Stimulated activated CD8-positive, alpha-beta memory T cell treated with anti-CD3 and anti-CD28 coated beads, Interleukin-2, amount 100 ng/mL, for 1 hour (primary cell): ENCODE measurements at places on chromosomes 5 and 9.

GRCh38 chr9:128370367-128370751 lies 815 bp upstream of the URM1 start:
- DNase-seq, result no peak

GRCh38 chr9:99121604-99122003 lies 16.7 kb downstream of the TGFBR1 start:
- no peak for DNase-seq

GRCh38 chr5:169831331-169831730 lies 149.0 kb downstream of the INSYN2B start:
- no peak for DNase-seq

DNA sequence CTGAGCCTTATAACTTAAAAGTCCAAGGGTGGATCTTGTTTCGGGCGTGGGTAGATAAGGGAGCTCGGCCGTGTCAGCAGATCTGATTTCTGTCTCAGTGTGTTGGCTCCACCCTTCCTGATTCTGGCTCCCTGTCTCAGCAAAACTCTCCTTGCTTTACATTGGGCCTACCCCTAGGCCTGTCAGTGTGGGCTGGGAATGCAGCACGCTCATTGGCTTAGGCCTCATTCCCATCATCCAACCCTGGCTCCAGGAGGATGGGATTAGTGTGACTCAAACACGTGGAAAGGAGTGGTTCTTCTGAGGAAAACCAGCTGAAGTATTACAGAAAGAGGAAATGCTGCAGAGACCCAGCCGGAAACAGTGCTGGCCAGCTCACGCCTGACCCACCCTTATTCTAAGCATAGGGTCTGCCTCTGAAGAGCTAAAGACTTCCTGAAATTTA lies 59.9 kb downstream of the ZFAND5 start:
- DNase-seq, result no peak

- DNase-seq, result no peak
Measured at GRCh38 chr5:156826150-156826549, 23.9 kb upstream of the PPP1R2B start.

GRCh38 chr5:52665559-52665958 lies 122.2 kb upstream of the ITGA1 start:
- no peak for DNase-seq

DNA sequence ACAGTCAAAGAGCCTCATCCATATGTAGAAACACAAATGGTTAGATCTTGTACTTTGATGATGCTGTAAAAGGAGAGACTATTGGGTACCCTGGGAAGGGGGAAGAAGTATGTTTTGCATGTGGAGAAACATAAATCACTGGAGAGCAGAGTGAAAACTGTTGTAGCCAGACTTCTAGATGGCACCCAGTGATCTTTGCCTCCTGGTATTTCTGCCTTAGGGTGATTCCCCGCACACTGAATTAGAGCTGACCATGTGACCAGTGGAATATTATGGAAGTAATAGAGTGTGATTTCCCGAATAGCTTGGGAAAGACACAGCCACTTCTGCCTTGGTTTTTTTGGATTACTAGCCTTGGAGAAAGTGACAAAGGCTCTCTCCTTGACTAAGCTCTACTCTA lies 174.3 kb downstream of the LPAR1 start:
- DNase-seq, result no peak

GRCh38 chr5:151148583-151148982 lies 9.0 kb downstream of the ANXA6 start:
- no peak for DNase-seq

GRCh38 chr9:121868626-121869025 lies 217.2 kb downstream of the DAB2IP start:
- no peak for DNase-seq
